Stimulated activated naive CD8-positive, alpha-beta T cell treated with anti-CD3 and anti-CD28 coated beads, Interleukin-15, amount 100 ng/mL, for 72 hours (primary cell): ENCODE measurements at places on chromosomes 7 and 10.

GRCh38 chr7:8141070-8141469 lies 120.9 kb downstream of the ICA1 start:
- no peak for DNase-seq

GRCh38 chr7:155731380-155731779 lies 80.9 kb downstream of the SHH start:
- no peak for DNase-seq

- no peak for DNase-seq
These were observed 12.2 kb upstream of the CPA1 start for GRCh38 chr7:130367836-130368746.

DNA sequence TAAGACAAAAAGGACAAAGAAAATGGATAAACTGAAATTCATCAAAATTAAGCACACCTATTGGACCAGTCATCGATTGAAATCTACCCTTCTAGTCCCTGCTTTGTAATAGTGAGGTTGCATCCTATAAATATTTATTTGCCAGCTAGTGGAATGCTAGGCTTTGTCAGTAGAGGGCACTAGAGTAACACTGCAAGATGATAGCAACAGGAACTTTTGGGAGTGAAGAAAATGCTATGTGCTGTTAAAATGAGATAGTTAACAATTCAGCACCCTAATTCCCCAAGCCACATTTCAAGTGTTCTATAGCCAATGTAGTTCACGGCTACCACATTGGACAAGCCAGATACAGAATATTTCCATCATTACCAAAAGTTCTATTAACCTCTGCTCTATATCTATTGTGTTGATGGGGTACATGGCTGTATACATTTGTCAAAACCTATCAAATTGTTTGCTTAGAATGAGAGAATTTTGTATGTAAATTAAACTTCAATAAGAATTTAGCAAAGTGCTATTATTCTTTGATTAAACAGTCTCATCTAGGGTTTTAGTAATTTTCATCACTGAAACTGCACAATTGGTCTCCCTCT lies 69.8 kb downstream of the LSMEM1 start:
- DNase-seq: peak; percentile 14

DNA sequence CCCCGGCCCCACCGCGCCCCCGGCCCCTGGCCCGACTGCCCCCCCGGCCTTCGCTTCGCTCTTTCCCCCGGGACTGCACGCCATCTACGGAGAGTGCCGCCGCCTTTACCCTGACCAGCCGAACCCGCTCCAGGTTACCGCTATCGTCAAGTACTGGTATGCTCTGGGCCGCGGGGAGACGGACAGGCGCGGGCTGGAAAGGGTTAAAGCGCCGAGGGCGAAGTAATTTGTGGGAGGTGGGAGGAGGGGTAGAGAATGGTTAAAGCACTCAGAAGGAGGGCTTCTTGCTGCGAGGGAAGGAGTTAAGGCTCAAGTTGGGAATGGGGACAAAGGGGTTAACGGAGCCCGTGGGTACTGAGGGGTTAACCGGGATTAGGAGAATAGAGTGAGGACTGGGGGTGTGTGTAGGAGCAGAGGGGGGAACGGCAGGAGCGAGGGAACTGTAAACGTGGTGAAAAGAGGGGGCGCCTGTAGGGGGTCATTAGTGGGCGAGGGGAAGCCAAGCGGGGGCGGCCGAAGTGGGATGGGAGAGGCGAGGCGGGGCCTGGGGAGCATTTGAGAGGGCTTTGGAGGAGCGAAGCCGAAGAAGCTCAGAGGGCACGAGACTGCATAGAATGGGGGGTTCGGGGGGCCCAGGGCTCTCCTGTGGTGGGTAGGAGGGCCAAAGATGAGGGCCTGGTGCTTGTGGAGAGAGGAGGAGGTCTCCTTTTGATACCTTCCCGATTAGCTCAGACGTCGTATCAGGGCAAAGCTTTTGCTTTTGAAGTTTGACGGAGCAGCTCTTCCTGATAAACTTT lies 605 bp downstream of the SUFU start:
- peak; percentile 17 for DNase-seq

DNA sequence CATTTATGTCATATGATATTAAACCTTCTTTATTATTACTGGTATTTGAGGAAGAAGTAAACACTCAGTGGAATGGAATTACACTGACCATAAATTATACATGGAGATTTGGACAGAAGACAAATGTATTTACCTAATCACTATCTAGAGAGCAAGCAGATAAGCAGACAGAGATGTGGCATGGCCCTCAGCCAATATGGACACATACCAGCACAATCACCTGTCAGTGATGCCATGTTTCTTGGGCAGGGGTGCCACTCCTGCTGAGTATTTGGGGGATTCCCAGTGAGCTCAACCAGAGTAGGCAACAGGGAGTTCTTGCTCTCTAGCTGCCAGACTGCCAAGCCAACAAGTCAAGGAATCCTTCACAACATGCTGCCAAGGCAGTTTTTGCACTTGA lies 866.3 kb upstream of the LRRN3 start:
- no peak for DNase-seq

DNA sequence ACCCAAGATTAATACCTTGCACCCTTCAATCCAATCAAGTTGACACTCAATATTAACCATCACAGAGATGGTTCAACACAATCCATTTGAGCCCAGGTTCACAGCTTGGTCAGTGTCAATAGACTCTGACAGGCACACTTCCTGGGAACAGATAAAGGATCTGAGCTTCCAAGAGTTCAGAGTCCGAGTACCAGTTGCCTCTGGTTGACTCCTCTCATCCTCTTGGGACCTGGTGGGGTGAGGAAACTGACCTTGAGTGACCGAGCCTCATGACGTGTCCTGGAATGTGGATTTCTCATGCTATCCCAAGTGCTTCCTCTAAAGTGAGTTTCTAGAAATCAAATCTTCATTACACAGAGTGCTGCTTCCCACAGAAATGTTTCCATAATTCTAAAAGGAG lies 162.0 kb downstream of the CYP26A1 start:
- no peak for DNase-seq

- no peak for DNase-seq
These were observed 52.2 kb upstream of the KMT2E start for GRCh38 chr7:104961821-104962220.

DNA sequence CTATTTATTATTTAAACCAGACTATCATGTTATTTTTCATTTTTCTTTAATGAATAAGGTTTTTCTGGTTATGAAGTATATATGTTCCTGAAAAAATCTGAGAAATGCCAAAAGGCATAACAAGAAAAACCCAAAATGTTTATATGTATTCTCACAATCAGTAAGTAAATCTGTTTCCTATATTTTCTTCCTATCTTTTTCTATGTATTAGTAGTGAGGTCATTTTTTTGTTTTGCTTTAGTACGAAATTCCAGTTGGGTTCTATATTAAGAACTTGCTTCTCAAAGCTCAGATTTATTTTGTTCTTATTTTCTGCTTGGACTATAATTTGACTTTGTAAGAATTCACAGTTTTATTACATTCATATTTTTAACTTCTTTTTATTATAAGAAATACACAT lies 287.5 kb upstream of the NFE2L3 start:
- no peak for DNase-seq

GRCh38 chr7:66138994-66139752 lies 24.5 kb downstream of the CRCP start:
- DNase-seq: no peak

DNA sequence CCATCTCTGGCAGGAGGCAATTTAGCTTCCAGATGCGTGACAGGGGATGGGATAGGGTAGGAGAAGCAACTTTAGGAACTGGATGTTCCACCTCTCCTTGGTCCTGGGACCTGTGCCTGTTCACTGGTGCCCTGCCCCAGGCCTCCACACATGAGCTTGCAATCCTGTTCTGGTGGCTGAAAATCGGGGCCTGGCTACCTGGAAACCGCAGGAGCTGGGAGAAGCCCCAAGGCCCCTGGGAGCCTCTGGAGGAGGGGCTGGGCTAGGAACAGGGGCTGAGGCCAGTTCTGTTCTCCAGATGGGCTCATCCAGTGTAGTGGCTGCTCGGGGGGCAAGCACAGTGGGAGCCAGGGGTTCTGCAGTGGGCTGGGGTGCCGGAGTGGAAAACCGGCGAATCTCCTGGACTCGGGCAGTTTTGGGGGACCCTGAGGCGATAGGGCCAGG lies 5.3 kb upstream of the MYOZ1 start:
- DNase-seq: no peak

GRCh38 chr10:122514045-122514840 lies 46.3 kb upstream of the DMBT1 start:
- DNase-seq: no peak

DNA sequence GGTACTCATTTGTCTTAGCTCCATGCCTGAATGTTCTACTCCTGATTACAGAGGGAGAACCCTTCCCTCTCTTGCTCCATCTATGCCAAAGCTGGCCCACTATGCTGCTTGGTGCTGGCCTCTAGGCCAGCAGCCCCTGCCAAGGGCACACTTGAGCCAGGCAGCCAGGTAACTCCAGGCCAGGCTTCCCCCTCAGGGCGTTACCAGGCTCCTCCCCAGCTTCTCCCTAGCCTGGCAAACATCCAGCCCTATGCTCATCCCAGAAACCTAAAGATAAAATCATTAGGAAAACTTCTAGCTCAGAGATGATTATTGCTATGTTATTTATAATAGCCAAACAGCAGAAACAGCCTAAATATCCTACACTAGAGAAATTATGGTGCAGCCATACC lies 103.7 kb downstream of the KCNMA1 start:
- DNase-seq: no peak

GRCh38 chr10:108465871-108466641 lies 1301.5 kb upstream of the SORCS1 start:
- no peak for DNase-seq

DNA sequence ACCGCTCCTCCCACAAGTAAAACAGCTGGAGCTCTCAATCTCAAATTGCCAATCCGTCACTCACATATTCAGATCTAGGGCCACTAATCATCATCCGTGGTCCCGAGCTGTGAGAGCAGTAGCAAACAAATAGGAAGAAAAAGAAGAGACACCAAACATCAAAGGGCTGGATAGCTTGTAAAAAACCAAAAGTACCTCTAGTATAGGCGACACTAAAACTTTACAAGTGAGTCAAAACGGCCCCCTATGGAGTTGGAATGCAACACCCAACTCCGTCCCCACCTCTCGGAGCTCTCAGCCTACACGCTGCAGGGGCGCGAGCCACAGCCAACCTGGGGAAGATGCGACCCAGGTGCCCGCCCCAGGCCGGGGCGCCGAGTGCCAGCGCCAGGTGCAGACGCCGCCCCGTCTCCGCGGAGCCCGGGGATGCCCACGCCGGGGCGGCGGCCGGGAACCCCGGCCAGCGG lies 581 bp downstream of the FAM3C start:
- DNase-seq: peak; percentile 65

DNA sequence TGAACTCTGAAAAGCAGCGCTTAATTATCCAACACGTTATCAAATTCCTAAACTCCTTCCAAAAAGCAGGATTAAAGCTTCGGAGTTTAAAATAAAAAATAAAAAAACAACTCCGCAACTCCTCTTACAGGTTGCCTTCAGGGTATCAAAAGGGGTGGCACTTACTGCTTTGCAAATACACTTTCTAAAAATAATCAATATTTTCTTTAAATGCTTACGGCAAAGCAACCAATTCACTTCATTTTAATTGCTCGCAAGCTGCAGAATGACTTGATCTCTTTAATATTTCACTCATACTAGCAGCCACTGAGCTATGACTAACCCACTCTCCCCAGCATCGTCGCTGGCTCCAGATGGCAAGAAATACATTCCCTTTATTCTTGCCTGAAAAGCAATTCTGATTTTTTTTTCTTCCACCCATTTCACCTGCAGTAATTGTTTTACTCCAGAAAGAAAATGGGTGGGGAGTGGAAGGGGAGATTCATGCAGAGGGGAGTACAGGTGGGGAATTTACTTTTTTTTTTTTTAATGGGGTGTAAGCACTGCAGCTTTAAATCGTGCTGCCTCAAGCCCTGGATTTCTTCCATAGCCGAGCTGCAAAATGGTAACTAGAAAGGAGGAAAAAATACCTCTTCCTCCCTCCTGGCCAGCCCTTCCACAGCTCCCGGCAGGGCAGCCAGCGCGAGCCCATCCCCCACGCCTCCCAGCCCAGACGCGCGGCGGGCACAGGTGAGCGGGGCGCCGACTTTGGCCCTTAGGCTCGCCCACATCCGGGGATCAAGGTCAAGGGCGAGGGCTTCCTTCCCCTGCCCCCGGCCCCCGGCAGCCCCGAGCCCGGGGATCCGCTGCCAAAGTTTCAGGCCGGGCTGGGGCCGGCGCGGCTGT lies 54.2 kb upstream of the FHIP2A start:
- peak; percentile 4 for DNase-seq

- DNase-seq: no peak
These were observed 182.2 kb upstream of the GNAI1 start for GRCh38 chr7:79952399-79952798.

- no peak for DNase-seq
These were observed 180.6 kb upstream of the CHRM2 start for GRCh38 chr7:136687693-136688322.

- no peak for DNase-seq
These were observed 20.0 kb downstream of the MYO1G start for GRCh38 chr7:44958645-44959344.

DNA sequence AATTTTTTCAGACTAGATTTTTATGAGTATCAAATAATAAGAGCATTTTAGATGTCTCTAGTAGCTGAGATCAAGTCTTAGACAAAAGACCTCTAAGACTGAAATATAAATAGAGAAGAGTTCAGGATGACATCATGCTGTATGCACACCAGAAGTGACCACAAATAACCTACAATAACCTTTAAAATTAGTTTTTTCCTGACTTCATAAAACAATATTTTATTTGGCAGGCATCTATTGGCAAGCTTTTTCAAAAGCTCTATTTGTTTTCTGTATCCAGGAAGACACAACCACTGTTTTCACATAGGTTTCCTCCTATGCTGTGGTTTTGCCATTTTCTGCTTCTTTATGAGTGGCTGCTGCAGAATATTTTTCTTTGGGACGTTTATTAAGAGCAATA lies 359.1 kb downstream of the CRPPA start:
- no peak for DNase-seq

DNA sequence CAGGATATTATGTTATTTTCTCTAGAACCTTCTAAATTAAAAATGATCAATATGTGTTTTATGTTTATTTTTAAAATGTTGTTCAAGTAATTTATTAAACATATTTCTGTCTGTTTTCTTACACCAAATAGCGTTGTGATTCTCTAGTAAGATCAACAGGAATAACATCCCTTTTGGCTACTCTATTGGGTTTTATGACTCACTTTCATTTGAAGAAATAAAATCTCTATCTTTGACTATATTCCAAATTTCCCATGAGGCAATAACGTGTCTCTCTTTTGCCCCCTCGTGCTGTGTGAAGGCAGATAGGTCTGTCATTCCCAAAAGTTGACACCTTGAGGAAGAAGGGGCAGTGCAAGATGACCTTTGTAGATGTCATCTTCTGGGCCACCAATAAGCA lies 40.9 kb downstream of the ITGA8 start:
- DNase-seq: no peak

DNA sequence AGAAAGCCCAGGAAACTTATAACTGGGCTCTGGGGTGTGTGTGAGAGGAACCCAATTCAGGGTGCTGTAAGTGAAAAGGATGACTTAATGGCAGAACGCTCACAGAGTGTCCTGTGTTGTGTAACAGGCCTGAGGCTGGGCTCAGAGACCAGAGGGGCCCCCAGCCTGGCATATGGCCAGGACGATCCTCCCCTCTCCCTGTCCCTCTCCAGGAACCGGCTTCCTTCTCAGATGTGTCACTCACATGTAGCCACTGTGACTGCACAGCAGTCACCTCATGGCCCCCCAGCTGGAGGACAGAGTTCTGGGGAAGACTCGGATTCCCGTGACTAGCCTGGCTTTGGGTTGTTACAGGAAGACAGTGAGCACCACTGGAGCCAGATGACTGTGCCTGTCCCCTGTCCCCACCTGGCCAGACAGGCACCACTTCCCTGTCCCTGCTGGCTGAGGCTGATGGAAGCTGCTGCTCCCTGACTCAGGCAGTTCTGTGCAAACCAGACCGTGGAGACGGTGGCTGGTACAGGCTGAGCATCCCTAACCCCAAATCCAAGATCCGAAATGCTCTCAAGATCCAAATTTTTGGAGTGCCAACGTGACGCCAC lies 220.5 kb downstream of the MLLT10 start:
- DNase-seq: no peak
